Cerebellar cortex (tissue), 1 donor: ENCODE measurements at places on chromosomes 1 and 21.

GRCh38 chr21:37863842-37864241 lies 52.4 kb downstream of the KCNJ6 start:
- DNase-seq, result no peak

GRCh38 chr1:32817815-32818786 lies 648 bp downstream of the S100PBP start:
- DNase-seq, result peak; percentile 62

DNA sequence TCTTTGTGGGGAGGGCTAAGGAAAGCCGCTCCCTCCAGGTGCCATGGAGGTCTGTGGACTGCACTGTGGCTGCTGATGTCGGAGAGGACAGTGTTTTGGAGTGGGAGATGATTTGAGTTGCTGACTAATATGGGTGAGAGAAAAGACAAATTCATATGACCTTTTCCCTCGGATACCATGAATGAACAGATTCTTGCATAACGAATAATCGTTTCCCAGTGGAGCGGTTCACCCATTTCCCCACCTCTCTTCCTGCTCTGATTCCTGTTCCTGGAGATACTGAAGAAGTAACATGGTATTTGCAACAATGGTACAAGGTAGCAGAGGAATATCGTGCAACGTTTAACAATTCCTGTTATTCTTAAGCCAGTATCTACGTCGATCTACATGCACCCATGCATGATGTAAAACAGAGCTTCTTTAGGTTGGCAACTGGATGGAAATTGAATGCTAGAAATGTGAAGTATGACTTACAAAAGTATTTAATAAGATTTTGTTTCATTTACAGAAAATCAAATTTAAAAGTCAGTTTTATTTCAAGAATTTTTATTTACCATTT lies 227.1 kb downstream of the TOMM20 start:
- DNase-seq, result no peak

DNA sequence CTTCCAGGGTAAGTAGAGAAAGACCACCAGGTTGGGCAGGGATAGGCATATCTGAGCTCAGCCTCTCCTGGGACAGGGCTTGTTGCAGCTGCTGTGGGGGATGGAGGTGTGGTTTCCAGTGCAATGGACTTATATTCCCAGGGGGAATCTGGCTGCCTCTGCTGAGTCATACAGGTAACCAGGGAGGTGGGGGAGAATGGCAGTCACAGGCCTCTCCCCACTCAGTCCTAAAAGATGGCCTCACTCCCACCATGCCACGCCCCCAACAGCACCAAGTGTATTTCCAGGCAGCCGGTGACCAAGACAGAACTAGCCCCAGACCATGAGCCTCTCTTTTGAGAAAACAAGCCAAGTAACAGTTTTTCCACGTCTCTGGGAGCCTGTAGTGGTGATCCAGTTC lies 1240.7 kb downstream of the BRINP3 start:
- no peak for DNase-seq

DNA sequence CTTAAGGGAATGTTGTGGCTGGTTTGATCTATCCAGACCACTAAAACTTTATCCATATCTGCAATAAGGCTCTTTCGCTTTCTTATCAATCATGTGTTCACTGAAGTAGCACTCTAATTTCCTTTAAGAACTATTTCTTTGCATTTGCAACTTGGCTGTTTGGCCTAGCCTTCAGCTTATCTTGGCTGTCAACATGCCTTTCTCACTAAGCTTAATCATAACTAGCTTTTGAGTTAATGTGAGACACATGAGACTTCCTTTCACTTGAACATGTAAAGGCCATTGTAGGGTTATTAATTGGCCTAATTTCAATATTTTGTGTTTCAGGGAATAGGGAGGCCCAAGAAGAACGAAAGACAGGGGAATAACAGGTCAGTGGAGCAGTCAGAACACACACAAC lies 124.7 kb downstream of the TNFSF18 start:
- no peak for DNase-seq

GRCh38 chr21:14858311-14858710 lies 206.5 kb downstream of the NRIP1 start:
- DNase-seq, result no peak

GRCh38 chr1:85259912-85260274 lies 431 bp upstream of the C1orf52 start:
- peak; percentile 53 for DNase-seq

DNA sequence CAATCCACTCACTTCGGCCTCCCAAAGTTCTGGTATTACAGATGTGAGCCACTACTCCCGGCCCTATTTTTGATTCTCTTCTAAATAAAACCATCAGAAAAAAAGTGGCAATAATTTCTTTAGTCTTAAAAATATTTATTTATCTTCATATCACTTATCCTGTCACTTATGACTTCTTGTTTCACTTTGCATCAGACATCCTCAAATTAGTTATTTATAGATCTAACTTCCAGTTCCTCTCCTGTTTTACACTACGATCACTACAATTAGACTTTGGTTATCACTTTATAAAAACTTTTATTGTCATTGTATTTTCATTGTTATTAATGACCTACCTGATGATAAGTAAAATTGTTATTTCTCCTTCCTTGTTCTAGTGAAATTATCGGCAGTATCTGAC lies 783.4 kb upstream of the BRINP3 start:
- no peak for DNase-seq

- DNase-seq, result no peak
Observed at GRCh38 chr21:25062061-25062460, 545.2 kb downstream of the MRPL39 start.

DNA sequence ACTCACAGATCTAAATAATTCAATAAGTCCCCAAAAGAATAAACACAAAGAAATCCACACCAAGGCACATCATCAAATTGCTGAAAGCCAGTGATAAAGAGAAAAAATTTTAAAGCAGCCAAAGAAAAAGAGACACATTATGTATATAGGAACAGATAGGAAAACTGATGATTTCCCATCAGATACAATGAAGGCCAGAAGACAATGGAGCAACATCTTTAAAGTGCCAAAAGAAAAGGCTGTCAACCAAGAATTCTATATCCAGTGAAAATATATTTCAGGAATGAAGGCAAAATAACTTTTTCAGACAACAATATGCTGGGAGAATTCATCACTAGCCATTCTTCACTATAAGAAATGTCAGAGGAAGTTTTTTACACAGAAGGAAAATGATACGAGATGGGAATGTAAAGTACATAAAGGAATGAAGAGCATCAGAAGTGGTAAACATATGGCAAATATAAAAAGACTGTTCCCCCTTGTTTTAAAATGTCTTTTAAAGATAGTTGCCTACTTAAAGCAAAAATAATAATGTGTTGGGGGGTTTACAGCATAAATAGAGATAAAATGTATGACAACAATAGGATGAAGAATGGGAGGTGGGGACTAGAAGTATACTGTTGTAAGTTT lies 9.4 kb upstream of the MYOG start:
- no peak for DNase-seq

DNA sequence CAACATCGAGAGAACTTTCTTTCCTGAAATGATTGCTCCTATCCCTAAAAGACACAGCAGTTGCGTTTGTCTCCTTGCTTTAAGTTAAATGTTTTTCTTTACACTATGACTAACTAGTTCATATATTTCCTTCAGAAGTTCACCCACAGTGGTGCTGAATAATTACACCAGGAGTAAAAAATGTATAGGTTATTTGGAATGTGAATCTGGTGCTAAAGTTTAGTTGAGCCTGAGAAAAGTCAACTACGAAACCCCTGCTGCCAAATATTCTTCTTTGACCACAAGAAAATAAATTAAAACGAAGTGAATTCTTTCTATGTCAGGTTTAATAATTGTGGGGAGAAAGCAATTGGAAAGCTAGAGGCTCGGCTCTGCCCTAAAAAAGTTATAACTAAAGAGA lies 52.8 kb downstream of the C4BPA start:
- no peak for DNase-seq

DNA sequence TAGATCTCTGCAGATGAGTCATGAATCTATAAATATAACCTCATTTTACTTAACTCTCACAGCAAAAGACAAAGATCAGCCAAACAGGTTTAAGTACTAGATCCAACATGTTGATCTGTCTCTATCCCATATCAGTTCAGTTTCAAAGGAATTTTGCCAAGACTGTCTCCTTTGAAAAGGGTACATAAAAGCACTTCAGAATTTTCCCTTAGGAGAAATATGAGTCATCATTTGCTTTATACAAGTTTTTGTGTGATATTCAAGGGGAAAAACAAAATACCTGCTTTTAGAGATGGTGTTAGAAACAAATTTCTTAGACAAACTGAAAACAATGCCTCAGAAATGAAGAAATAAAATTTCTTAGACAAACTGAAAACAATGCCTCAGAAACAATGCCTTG lies 73.5 kb upstream of the LRRC7 start:
- no peak for DNase-seq

- no peak for DNase-seq
Observed at GRCh38 chr1:223114871-223115270, 28.2 kb downstream of the TLR5 start.

DNA sequence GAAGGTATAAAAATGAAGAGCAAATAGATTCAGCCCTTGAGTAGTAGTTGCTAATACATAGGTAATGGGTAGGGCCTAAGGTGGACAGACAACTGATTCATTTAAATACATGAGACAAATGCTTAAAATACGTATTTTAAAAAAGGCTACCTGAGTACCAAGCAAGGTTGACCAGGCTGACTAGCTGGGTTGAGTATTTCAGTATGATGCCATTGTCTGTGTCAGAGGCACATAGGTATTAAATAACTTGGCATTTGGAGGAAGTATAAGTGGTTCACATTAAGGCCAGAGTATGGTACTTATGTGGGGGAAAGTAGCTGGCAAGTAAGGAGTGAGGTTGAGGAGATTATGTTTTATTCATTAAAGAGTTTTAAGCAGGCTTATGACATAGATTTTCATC lies 19.4 kb downstream of the NEK7 start:
- no peak for DNase-seq

DNA sequence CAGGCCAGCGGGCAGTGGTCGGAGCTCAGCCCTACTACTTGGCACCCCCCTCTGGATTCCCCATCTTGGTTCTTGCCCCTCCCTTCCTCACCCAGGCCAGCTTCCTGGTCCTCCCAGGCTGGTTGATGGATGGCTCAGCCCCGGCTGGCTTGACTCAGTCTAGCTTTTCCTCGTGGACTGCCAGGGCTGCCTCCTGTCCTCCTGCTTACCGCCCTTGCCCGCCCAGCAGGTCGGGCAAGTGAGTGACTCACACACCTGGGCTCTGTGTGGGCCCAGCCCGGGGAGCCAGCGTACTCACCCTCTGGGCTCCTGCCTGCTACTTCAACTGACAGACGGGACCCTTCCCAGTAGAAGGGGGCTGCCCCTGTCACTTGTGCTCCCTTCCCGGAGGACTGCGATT lies 19.5 kb upstream of the ARHGEF10L start:
- DNase-seq, result no peak

GRCh38 chr1:23126801-23127200 lies 41.9 kb downstream of the LUZP1 start:
- no peak for DNase-seq

GRCh38 chr1:54167422-54168139 lies 14.8 kb upstream of the CDCP2 start:
- DNase-seq, result no peak

- DNase-seq, result no peak
Observed at GRCh38 chr1:113647164-113647563, 112.1 kb downstream of the PHTF1 start.

DNA sequence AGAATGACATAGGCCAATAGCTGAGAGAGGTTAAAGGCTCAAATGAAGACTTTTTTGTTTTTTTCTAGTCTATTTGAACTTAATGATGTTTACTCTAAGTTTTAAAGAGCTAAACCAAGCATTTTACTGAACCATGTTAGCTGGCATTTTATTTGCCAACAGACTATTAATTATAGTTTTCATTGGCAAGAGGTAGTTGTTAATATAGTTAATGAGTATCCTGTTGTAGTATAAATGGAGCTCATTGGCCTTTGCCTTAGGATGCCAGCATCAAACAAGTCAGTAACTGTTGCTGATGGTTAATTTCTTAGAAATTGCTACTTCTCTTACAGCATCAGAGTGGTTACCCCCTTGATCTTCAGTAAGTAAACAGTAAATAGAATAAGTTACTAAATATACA lies 339.0 kb upstream of the B3GALT2 start:
- no peak for DNase-seq

DNA sequence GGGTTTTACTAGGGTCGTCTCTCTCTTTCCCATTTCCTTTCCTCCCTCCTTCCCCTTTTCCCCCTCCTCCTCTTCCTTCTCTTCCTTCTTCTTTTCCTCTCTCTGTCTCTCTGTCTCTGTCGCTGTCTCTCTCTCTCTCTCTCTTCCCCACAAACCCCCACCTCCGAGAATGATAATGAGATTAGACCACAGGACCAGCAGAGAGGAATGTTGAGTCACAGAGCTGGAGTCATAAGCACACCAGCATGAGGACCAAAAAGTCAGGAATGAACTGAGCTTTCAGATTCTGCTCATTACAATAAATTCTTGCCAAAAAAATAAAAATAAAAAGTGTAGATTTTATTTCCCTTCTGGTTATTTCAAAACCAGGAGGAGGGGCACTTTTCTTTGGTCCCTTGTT lies 377.4 kb downstream of the LTN1 start:
- no peak for DNase-seq

DNA sequence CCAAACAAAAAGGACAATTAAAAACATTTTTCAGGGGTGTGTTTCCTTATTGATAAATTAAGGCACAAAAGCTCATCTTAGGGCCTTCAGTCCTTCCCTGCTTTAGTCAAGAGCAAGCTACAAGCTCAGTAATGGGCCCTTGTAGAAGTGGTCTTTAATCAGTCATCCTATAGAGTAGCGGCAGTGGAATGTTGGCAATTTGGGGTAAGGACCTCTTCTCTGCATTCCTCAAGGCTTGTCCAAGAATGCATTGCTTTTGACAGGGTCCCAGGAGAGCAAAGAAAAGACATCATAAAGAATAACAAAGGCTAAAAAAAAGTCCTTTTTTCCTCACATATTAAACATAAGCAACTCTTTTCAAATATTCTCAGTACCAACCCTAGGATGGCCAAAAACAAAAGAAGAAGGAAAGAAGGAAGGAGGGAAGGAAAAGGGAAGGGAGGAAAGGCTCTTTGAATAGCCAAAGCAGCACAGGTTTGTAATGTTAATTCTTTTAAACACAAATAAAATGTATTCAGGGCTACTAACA lies 27.3 kb upstream of the CAMK1G start:
- DNase-seq, result no peak

- DNase-seq, result no peak
Observed at GRCh38 chr1:223659711-223660110, 5.8 kb downstream of the CAPN8 start.

- DNase-seq, result no peak
Observed at GRCh38 chr1:192225703-192226102, 67.4 kb downstream of the RGS18 start.

GRCh38 chr1:60893136-60893930 lies 189.0 kb upstream of the NFIA start:
- no peak for DNase-seq

DNA sequence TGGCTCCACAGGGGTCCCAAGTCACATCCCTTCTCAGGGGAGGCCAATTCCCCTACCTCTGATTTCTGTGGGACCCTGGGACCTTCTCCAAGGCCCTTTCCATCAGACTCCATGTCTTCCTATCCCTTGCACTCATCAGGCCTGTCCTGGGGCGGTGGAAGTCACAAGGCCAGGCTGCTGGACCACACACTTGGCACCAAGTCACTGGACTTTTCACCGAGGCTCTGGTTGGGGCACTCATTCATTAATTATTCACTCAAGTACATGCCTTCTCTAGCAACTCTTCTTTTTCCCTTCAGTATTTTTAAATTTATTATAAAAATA lies 11.2 kb upstream of the FOXO6 start:
- no peak for DNase-seq

GRCh38 chr1:29825941-29826415 lies 589.7 kb downstream of the PTPRU start:
- no peak for DNase-seq
